Ovary (tissue), 10 donors: ENCODE measurements at places on chromosomes 11 and 22. TPM values are rescaled to one million over a fixed set of nuclear protein-coding genes. Genes with fewer than 3 reads are reported as not detected.

Gene MGAT3
- polyA plus RNA-seq = 2.3 TPM

Gene P2RX6
- 0.47 TPM for polyA plus RNA-seq

Gene POTEH
- polyA plus RNA-seq = not detected

GRCh38 chr22:41231369-41231768 is 9.4 kb downstream of the CHADL start:
- H3K27ac ChIP-seq = no peak overlapping the region
- no peaks in the 10 kb centered on the region for H3K36me3 ChIP-seq
- no peaks in the 10 kb centered on the region for H3K27me3 ChIP-seq
- peaks cover 4% of the 10 kb centered on the region for H3K4me1 ChIP-seq
- no peak overlapping the region for H3K4me3 ChIP-seq

DNA sequence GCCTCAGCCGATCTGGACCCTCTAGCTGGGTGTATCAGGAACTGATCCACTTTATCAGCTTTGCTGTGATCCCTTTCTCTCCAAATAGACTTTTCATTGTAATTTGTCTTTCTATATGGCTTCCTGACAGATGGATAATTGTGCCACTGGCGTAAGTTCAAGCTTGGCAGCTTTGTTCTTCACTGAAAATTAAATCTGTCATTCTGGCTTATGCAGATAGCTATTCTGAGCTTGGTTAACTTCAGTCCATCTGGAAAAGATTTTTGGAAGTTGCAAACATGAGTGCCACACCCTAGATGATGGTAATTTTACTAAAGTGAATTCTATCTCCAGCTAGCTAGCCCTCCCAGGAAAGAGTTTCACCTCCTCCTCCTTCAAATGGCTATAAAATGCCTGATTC is 8.1 kb downstream of the OR5A2 start:
- no peaks in the 10 kb centered on the region for H3K27me3 ChIP-seq
- H3K4me1 ChIP-seq = no peaks in the 10 kb centered on the region
- H3K4me3 ChIP-seq = no peak overlapping the region
- no peak overlapping the region for H3K27ac ChIP-seq
- no peak for DNase-seq
- no peaks in the 10 kb centered on the region for H3K36me3 ChIP-seq

GRCh38 chr11:97746818-97747217 is 1273.9 kb upstream of the CNTN5 start:
- H3K4me1 ChIP-seq = no peaks in the 10 kb centered on the region
- no peak for DNase-seq
- no peak overlapping the region for H3K27ac ChIP-seq
- H3K36me3 ChIP-seq = no peaks in the 10 kb centered on the region

DNA sequence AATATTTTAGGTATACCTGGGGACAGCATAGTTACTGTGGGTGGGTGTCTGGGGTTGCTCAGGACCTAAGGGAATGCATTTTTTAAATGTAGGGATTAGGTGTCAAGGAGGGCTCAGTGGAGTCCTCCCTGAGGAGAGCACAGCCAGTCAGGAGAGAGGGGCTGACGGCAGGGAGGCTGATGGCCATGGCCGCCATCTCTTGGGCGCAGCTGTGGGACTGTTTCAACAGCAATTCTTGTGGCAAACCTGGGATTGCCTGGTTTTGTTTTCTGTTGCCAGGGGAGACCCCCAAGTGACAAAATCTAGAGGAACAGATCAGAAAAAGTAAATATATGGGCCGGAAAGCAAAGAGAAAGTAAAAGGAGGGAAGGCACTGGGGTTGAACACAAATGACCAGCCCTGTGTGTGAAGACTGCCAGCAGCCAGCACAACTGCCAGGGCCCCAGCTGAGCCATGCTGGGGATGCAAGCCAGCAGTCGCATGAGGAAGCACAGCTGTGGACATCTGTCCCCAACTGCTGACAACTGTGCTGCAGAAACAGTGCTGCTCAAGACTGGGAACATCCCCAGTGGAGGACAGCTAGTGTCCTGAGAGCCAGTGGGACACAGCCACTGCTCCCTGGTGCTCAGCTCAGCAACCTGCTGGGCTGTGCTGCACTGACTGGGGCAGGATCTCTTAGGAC is 10.5 kb downstream of the MIF start:
- H3K27me3 ChIP-seq = no peaks in the 10 kb centered on the region
- no peaks in the 10 kb centered on the region for H3K36me3 ChIP-seq
- H3K4me3 ChIP-seq = no peak overlapping the region
- no peak for DNase-seq
- no peaks in the 10 kb centered on the region for H3K4me1 ChIP-seq

- DNase-seq = peak; percentile 81
- peak overlapping the region; percentile 19 for H3K27ac ChIP-seq
- no peak overlapping the region for H3K4me3 ChIP-seq
- H3K36me3 ChIP-seq = no peaks in the 10 kb centered on the region
Measured at GRCh38 chr11:10490398-10491241, 35.6 kb downstream of the AMPD3 start.
